ENCODE measurements at places on chromosomes 4 and X.

GRCh38 chr4:20430259-20430941 is 178.7 kb downstream of the SLIT2 start:
- DNase-seq, result no peak

GRCh38 chr4:106971636-106972035 is 64.5 kb downstream of the DKK2 start:
- DNase-seq, result no peak

DNA sequence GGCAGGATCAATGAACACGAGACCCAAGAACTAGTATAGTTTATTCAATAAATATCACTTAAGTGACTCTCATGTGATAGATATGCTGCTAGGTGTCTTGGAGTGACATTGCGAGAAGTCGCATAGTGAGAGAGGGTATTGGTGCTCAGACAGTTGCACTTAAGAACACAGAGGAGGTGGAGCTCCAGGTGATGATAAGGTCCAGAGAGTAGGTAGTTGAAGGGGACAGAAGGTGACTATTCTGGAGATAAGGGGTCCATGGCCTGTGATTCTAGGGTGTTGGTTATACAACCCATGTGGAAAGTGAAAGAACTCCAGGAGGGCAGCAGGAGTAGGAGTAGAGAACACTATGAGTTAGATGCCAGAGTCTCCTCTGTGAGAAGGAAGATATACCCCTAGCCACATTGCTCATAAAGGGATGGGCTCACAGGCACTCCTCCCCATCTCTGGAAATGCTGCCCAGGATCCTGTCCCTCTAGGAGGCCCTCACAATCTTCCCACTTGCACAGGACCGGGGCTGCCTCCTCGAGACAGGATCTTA is 9.2 kb downstream of the MAGED1 start:
- no peak for DNase-seq

GRCh38 chr4:110514889-110515479 is 39.0 kb downstream of the ENPEP start:
- DNase-seq, result no peak

- DNase-seq, result peak; percentile 47
These were observed 28.3 kb downstream of the DOCK11 start for GRCh38 chrX:118523920-118524319.

GRCh38 chr4:94598758-94599157 is 147.0 kb downstream of the PDLIM5 start:
- DNase-seq, result no peak

- DNase-seq, result no peak
These were observed 57.4 kb downstream of the PSAPL1 start for GRCh38 chr4:7377223-7377865.

DNA sequence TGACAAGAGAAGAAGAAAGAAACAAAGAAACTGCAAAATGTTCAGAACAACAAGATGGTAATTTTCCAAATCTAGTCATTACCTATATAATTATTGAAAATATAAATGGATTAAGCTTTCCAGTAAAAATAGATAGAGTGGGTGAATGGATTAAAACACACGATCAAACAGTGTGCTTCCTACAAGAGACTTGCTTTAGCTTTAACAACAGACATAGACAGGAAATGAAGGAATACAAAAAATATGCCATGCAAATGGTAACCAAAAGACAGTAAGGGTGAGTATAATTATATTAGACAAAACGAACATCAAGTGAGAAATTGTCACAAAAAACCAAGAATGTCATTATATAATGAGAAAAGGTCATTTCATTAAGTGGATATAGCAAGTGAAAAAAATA is 842.8 kb downstream of the CCSER1 start:
- no peak for DNase-seq

- DNase-seq, result no peak
These were observed 2.4 kb downstream of the PKD2 start for GRCh38 chr4:88009871-88010270.

GRCh38 chrX:40176351-40177116 is 78.8 kb upstream of the BCOR start:
- DNase-seq, result peak; percentile 65

- no peak for DNase-seq
These were observed 42.4 kb downstream of the ATOH1 start for GRCh38 chr4:93870876-93871458.

DNA sequence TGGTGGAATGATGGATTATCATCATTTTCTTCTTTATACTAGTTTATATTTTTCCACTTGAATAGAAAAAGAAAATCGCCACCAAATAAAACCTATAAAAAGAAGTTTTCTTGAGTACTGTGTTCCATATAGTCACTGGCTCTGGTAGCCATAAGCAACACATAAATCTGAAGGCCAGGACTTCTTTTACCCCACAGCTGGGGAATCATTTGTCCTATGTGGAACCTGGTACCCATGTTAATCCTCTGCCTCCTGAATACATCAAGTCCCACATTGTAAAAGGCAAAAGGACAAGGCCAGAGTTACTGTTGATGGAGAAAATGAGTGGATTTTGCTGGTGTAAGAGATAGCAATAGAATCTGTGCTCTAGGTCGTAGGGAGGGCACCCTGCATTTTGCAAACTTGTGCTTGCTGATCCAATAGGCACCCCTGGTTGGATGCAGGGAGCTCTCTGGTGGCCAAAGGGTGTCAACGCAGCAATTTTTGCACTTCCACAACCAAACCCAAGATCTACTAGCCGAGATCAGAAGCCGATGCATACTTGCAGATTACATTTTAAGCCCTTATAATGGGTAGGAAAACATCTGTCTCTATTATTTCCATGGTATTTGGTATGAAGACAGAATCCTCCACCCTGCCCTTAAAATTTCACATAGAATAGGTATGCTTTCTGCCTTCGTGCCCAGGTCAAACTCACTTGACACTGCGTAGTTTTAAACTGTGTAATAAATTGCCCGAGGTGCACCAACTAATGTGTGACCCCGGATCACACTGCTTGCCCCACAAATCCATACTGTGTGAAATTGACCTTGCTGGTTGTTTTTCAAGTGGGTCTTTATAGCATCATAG is 146.2 kb upstream of the SCML1 start:
- no peak for DNase-seq

DNA sequence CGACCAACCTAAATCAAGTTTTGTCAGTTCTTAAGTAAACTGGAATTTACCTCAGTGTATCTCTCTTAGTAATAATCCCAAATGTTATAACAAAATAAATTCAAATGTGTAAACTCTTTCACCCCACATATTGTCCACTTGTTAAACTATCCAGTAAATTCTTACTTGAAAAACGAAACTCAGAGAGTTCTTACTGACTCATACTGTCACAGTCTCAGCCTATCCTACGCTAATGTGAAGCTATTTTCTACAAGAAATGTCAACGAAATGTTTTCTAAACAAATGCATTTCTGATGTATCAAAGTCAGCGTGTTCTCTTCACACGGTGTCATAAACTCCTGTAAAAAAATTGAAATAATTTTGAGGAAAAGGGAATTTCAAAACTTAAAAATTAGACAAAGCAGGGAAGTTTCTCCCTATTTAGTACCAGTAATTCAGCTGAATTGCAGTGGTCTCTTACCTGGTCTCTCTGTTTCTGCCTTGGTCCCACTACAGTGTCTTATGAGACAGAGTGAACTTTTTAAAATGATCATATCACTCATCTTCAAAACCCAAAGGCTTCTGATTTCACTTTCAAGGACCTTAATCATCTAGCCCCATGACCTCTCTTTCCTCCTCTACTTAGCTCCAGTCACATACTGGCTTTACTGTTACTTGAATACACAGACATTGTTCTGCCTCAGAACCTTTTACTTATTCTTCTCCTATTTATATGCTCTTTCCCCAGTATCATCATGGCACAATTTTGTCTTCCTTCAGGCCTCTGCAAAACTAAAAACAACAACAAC is 63.3 kb downstream of the DCAF8L1 start:
- no peak for DNase-seq

GRCh38 chr4:158208963-158209640 is 1.2 kb upstream of the TMEM144 start:
- DNase-seq, result no peak

DNA sequence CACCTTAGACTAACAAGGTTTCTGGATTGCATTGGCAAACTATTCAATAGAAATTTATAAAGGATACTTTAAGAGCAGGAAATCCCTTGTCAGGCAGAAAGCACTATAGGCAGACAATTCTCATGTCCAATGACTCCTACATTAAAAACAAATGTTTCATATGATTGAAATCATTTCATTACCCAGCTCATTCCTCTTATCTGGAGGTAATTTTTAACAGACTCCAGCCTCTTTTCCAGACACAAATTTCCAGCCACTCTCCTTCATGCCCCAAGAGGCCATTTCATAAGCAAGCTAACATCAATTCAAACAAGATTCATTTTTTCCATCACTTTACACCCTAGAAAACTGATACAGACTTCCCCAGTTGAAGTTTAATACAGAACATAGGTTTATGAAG is 495.1 kb upstream of the FRG1 start:
- no peak for DNase-seq

- peak; percentile 22 for DNase-seq
These were observed 2.3 kb upstream of the SOWAHD start for GRCh38 chrX:119755981-119756533.

GRCh38 chr4:71974681-71975080 is 57.1 kb upstream of the NPFFR2 start:
- no peak for DNase-seq

GRCh38 chrX:56281789-56282188 is 49.6 kb downstream of the KLF8 start:
- DNase-seq, result no peak

DNA sequence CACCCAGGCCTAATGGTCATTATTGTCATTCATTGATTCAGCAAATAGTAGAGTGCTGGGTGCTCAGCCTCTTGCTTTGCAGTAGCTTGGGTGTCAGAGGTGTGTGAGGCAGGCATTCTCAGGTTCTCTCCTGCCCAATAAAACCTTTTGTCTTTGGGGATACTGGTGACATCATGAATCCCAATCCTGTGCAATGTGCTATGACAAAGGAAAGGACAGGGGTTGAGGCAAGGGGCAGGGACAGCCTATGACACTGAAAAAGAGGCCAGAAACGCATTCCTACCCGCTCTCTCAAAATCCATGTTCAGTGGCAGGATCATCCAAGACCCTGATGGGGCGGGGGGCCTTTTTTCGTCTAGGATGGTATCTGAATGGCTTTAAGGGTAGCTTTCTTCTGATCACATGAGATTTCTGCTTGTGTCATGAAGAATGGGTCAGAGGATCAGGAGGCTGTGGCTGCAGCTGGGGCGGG is 1.5 kb upstream of the FAM193A start:
- DNase-seq, result no peak

GRCh38 chr4:82864336-82864979 is 26.5 kb downstream of the SEC31A start:
- DNase-seq, result no peak

DNA sequence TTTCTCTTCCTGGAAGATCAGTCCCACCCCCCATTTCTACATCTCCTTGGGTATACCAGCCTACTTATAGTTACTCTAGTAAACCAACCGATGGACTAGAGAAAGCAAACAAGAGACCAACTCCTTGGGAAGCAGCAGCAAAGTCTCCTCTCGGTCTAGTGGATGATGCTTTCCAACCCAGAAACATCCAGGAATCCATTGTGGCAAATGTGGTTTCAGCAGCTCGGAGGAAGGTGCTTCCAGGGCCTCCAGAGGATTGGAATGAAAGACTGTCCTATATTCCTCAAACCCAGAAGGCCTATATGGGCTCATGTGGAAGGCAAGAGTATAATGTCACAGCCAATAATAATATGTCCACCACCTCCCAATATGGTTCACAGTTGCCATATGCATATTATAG is 78.2 kb upstream of the MYOZ2 start:
- DNase-seq, result no peak

DNA sequence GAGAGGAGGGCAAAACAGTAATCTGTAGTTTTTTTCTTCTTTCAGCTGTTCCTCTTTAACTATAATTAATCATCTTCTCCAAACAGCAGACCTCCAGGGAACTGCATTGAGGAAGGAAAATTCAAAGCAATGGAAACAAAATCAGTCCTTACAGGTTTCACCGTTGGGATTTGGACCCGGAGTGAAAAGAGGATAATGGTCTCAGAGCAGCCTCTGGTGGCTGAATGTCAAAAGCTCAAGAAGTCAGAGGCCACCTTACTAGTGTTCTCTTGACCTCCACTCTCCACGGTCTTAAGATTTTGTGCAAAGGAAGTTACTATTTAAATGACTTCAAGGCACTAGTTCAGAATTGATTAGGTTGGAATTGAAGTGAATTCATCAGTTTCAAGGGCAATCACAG is 16.0 kb upstream of the MID1 start:
- no peak for DNase-seq

DNA sequence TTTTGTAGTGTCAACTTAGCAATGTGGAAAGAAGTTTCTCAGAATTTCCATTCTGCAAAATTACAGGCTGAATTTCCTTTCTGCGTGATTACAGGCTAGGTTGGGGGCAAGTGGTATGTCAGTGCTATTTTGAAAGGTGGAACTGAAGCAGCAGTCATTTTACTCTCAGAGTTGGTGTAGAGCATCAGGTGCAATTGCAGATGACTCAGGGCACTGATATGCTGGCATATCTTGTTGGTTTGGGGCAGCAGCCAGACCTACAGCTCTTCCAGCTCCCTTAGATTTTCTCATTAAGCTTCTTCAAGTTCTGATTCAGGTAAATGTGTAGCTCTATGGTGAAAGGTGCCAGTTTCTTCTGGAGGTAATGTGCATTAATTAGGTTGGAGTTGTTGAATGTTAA is 930.7 kb upstream of the PCDH10 start:
- no peak for DNase-seq

DNA sequence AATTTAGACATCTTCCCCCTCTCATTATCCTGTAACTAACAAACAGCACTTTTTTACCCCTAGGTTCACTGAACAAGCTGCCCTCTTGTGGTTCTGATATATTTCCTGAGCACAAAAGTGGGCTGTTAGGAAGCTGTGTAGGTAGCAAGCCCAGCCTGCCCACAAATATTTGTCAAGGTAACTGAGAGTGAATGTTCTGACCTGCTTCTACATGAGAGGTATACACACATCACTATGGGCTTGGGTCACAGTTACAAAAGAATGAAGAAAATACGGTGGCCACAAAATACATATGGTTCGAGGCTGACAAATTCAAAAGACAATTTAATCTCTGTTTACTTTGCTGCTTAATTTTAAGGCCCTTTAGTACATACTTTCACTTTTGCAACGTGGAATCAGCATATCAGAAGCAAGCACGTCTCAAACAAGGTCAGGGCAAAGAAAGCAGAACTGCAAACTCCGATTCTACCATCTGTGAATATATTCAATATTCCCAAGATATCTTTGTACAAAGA is 78.7 kb downstream of the RBM47 start:
- no peak for DNase-seq

Measured in effector CD4-positive, alpha-beta T cell (primary cell).